ENCODE measurements at places on chromosomes 12 and 14. TPM values are rescaled to one million over a fixed set of nuclear protein-coding genes. Genes with fewer than 3 reads are reported as not detected.

DNA sequence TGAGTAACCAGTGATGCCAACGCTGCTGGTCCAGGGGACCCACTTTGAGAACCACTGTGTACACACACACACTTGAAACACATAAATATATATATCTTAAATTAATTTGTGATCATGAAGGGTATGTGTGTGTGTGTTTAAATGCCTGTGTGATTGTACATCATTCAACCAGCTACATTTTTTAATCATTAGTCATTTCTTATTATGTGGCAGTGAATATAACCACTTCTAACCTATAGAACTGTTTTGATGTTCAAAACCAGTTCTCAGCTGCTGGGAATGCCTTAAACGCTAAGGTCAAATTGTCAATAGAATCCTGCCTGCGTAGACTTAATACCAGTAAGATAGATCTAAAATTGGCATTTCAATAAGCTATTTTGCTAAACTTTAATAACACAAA lies 330.0 kb downstream of the SYT1 start:
- peak; percentile 21 for DNase-seq

- no peak for DNase-seq
Measured at GRCh38 chr12:46811185-46811584, 14.6 kb downstream of the SLC38A4 start.

- DNase-seq: no peak
Measured at GRCh38 chr14:61429316-61429715, 107.9 kb downstream of the PRKCH start.

The CCDC177 gene
- not detected for total RNA-seq

- peak; percentile 95 for DNase-seq
Measured at GRCh38 chr12:7994731-7995205, 37.7 kb upstream of the FOXJ2 start.

Data from astrocyte (in vitro differentiated cells and primary cell).